ENCODE measurements at places on chromosomes 7 and 10. TPM values are rescaled to one million over a fixed set of nuclear protein-coding genes. Genes with fewer than 3 reads are reported as not detected.

The LRRC4 gene
- 3.0 TPM for polyA plus RNA-seq

The WEE2 gene
- polyA plus RNA-seq, result not detected

The NRP1 gene
- not detected for polyA plus RNA-seq

The TSPAN12 gene
- polyA plus RNA-seq, result 6.7 TPM

The SLC26A3 gene
- polyA plus RNA-seq, result not detected

The PRPS1L1 gene
- polyA plus RNA-seq, result not detected

The MKX gene
- 4.2 TPM for polyA plus RNA-seq

The SLC29A4 gene
- 1.1 TPM for polyA plus RNA-seq

The WDR86 gene
- not detected for polyA plus RNA-seq

The NRG3 gene
- 5.8 TPM for polyA plus RNA-seq

The ACTL6B gene
- 15.7 TPM for polyA plus RNA-seq

Data from Purkinje cell (primary cell).